ENCODE measurements at places on chromosomes 5 and 9.

DNA sequence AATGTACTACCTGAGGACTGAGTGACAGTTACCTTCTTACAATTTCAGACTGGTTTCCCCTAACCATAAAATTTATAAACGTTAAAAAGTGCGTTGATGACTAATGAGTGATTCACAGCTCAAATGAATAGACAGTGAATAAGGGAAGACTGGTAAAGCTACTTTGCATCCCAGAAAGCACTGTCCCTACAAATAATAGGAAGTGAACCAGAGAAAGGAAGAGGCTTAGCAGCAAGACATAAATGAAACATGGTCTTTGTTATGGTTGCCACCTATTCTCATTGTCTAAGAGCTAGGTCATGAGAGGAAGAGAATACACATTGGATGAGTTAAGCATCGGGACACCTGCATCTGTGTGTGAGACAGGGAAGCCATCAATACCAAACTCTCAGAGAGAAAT is 849.2 kb downstream of the TAF11L14 start:
- no peaks in the 10 kb centered on the region for H3K36me3 ChIP-seq
- no peak for DNase-seq
- H3K4me3 ChIP-seq, result no peak overlapping the region
- peaks cover 2% of the 10 kb centered on the region for H3K4me1 ChIP-seq

DNA sequence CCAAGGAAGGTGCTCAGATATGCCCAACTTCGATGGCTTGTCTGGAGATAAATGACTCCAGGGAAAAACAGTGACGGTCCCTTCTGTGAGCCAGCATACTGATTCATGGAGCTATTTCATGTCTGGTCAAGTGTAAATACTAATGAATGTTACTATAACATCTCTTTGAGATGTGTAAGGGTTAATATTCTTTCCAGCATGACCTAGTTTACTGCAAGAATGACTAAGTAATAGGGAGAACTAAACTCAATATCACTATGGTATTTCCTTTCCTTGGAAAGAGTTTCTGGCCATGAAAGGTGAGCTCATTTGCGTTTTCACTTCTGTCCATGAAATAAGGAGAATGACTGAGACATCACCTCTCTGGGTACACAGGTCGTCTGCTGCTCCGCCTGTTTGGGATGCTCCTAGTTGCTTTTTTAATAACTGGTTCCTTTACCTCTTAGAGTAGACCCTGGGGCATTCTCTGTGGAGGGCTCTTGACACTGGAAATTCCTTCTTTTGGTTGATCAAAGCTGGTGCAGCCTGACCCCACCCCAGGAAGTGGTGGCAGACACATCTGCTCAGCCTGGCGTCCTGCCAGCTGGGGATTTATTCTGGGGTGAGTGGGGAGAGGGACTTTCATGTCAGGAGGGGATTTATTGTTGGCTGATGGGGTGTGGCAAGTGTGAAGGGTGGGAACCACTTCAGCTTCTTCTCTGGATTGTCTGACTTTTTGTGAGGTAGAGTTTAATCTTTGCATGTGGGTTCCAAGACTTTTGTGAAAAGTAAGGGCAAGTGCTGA is 250.0 kb upstream of the MPDZ start:
- no peak for DNase-seq
- H3K4me3 ChIP-seq, result no peak overlapping the region

DNA sequence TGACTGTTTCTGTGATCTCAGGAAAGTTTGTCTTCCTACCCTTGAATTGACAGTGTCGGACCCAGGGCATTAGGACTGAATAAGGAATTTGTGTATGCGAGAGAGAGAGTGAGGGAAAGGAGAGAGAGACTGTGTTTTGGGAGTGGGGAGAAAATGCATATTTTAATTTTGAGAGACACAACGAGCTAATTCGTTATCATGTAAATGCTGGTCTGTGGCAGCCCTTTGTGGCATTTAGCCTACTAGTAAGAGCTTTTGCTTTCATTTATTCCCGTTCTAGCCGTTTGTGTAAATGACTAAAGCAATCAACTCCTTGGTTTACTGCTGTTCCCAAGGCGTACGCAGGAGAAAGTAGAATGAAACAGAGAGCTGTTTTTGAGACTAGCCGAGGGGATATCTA is 79.8 kb upstream of the MAMDC2 start:
- DNase-seq, result no peak
- H3K4me3 ChIP-seq, result no peak overlapping the region
- H3K36me3 ChIP-seq, result no peaks in the 10 kb centered on the region
- H3K4me1 ChIP-seq, result peaks cover 4% of the 10 kb centered on the region
- no peaks in the 10 kb centered on the region for H3K27me3 ChIP-seq

GRCh38 chr9:134781591-134782302 is 98.9 kb upstream of the FCN2 start:
- peaks cover 2% of the 10 kb centered on the region for H3K4me1 ChIP-seq
- H3K36me3 ChIP-seq, result no peaks in the 10 kb centered on the region
- H3K27ac ChIP-seq, result no peak overlapping the region
- H3K4me3 ChIP-seq, result no peak overlapping the region

DNA sequence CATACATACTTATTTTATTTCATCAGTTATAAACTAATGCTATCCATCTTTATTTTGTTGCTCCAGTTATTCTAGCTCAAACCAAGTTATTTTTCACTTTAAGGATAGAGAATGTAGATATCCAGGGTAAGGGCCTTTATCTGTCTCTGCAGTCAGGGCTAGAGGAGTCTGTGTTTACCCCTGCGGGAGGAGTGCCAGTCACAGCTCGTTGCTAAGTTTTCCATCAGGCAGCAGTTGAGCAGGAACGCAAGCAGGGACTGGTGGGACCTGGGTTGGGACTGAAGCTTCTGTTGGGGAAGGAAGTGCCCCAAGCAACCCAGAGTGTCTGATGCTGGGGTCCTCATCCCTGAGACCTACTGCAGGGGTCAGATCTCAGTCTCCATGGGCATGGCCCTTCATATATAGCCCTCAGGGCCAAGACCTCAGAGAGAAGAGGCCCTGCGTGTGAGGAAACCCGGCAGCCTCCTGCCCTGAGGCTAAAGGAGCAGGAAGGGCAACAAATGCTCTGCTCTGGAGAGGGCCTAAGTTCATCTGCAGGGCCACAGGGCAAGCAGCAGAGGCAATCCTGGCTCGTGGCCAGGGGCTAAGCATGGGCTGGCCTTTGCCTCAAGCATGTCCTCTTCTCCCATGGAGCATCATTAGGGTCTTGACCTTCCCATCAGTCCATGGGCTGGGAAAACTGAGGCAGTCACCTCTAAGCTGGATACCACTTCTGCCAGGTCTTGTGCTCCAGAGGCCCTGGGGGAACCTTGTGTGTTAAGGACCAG is 6.6 kb downstream of the SLC22A4 start:
- H3K27me3 ChIP-seq, result no peaks in the 10 kb centered on the region
- H3K4me1 ChIP-seq, result 0 out of 2 replicates have a peak, but pooled peaks cover 1% of the 10 kb centered on the region
- H3K4me3 ChIP-seq, result no peak overlapping the region
- no peak overlapping the region for H3K27ac ChIP-seq
- H3K36me3 ChIP-seq, result no peaks in the 10 kb centered on the region

- H3K27ac ChIP-seq, result no peak overlapping the region
- no peaks in the 10 kb centered on the region for H3K36me3 ChIP-seq
- no peaks in the 10 kb centered on the region for H3K4me1 ChIP-seq
- H3K27me3 ChIP-seq, result peaks cover 11% of the 10 kb centered on the region
- DNase-seq, result no peak
Observed at GRCh38 chr5:73625372-73625943, 538 bp upstream of the ARHGEF28 start.

GRCh38 chr9:35673132-35674024 is at the start of gene CA9:
TSS of gene CA9 (plus strand) at chr9:35673928. CDS start at chr9:35673960, 32 bp downstream.
- DNase-seq, result no peak
- H3K4me3 ChIP-seq, result no peak within 1 kb of the TSS
- no peaks in the 10 kb centered on the region for H3K36me3 ChIP-seq
- H3K27me3 ChIP-seq, result no peaks in the 10 kb centered on the region
- no peak within 1 kb of the TSS for H3K27ac ChIP-seq

DNA sequence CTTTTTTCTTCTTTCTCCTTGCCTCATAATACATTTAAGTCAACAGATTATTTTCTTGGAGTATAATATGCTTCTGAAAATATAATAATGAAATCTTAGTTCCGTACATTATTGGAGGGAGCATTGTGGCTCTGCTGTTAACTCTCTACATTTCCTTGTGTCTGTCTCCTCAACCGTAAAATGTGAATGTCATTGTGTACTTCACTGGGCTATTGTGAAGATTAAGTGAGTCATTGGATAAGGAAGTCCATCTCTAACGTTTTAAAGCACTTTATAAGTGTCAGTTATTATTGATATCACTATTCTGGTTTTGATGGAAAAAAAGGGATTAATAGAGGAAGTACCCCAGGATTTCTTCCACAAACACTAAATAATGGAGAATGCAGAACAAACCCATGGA is 304.5 kb upstream of the RFX3 start:
- H3K27ac ChIP-seq, result no peak overlapping the region
- no peaks in the 10 kb centered on the region for H3K27me3 ChIP-seq
- H3K36me3 ChIP-seq, result no peaks in the 10 kb centered on the region
- H3K4me3 ChIP-seq, result no peak overlapping the region

GRCh38 chr5:10712574-10713366 is 48.3 kb downstream of the DAP start:
- no peak overlapping the region for H3K4me3 ChIP-seq
- H3K27me3 ChIP-seq, result no peaks in the 10 kb centered on the region
- no peaks in the 10 kb centered on the region for H3K36me3 ChIP-seq
- H3K27ac ChIP-seq, result no peak overlapping the region
